ENCODE measurements at places on chromosomes 12 and 14.

- DNase-seq, result no peak
Measured at GRCh38 chr12:61915420-61915819, 344.8 kb upstream of the USP15 start.

DNA sequence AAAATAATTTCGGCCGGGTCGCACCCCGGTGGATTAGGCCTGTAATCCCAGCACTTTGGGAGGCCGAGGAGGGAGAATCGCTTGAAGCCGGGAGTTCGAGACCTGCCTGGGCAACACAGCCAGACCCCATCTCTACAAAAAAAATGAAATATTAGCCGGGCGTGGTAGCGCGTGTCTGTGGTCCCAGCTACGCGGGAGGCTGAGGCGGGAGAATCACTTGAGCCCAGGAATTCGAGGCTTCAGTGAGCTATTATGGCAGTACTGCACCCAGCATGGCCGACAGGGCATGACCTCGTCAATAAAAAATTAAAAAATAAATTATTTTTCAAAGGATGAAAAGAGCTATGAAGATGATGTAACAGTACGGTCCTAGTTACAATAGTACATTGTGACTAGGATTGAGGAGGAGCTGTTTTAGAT, 523 bp downstream of the GTF2H3 start:
- DNase-seq, result no peak

DNA sequence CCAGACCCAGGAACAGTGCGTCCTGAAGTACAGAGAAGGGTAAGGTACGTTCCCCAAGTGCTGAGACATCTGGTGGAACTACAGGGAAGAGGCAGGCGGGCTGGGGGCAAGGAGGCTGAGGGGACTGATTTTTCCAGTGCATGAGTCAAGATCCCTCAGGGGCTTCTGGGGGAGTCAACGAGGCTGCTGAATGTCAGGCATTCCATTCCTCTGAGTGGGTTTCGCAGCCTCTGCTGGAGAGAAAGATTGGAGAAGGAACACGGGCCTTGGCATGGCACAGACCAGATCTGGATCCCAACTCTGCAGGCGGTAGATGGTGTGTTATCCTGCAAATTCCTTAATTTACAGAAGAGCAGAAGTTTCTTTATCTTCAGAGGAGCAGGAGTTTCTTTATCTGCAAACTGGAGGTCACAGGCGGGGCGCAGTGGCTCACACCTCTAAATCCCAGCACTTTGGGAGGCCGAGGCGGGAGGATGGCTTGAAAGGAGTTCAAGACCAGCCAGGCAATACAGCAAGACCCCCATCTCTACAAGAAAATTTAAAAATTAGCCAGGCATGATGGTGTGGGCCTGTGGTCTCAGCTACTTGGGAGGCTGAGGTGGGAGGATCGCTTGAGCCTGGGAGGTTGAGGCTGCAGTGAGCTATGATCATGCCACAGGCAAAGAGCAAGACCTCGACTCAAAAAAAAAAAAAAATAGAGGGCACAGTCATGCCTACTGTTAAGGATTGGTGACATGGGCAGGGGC, 132.6 kb upstream of the MAP1LC3B2 start:
- DNase-seq, result no peak

- no peak for DNase-seq
Measured at GRCh38 chr12:27623645-27624044, 72.6 kb upstream of the REP15 start.

- DNase-seq, result no peak
Measured at GRCh38 chr12:6313326-6313940, 3.0 kb downstream of the PLEKHG6 start.

GRCh38 chr14:82642425-82642824, 1108.8 kb upstream of the SEL1L start:
- no peak for DNase-seq

- DNase-seq, result no peak
Measured at GRCh38 chr12:38921025-38921677, 15.8 kb upstream of the CPNE8 start.

GRCh38 chr12:52190860-52191729, 719 bp downstream of the KRT80 start:
- no peak for DNase-seq

DNA sequence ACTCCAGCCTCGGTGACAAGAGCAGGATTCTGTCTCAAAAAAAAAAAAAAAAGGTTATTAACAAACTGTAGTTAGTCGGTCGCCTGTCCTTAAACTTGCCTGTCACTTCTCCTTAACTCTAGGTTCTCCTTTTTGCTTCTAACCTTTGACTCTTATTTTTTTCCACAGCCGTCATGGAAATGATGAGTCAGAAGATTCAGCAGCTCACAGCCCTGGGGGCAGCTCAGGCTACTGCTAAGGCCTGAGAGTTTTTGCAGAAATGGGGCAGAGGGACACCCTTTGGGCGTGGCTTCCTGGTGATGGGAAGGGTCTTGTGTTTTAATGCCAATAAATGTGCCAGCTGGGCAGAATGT, 418 bp upstream of the MYG1 start:
- DNase-seq, result no peak

- no peak for DNase-seq
Measured at GRCh38 chr14:80618751-80619329, 322.7 kb downstream of the CEP128 start.

GRCh38 chr14:65156568-65157366, 54.5 kb upstream of the MAX start:
- peak; percentile 56 for DNase-seq

DNA sequence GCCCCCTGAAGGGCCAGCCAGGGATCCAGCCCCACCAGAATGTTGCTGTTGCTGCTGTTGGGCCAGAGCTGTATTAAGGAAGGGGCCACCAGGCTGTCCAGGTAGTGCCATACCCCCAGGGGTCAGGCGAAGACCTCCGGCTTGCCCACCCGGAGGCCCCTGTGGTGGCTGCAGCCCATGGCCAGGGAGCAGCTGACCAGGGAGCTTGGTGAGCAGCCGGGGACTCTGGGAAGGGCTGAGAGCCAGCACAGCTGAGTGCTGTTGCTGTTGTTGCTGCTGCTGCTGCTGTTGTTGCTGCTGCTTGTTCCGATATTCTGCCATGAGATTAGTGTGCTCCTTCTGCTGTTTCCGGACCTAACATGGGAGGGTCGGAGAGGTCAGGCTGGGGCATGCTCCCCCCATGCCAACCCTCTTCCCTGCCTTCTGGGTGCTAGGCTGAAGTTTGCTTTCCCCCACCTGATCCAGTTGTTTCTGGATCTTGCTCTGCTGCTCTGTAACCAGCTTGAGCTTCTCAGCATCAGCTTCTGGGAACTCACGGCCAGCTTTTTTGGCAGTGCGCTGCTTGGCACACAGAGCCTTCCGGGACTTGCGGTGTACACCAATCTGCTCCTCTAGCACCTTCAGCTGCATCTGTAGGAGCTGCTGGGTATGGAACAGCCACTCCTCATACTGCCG, 15.2 kb upstream of the PRKAG1 start:
- no peak for DNase-seq

DNA sequence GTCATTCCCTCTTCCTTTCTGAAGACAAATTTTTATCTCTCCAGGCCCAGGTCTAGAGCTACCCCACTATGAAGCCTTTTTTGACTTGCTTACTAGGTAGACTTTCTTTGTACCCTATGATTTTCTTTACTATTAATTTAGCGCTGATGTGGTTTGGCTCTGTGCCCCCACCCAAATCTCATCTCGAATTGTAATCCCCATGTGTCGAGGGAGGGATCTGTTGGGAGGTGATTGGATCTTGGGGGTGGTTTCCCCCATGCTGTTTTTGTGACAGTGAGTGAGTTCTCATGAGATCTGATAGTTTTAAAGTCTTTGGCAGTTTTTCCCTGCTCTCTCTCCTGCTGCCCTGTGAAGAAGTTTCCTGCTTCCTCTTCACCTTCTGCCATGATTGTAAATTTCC, 118.1 kb downstream of the SLC38A1 start:
- no peak for DNase-seq

- no peak for DNase-seq
Measured at GRCh38 chr12:120199595-120200306, 1.2 kb downstream of the RPLP0 start.

DNA sequence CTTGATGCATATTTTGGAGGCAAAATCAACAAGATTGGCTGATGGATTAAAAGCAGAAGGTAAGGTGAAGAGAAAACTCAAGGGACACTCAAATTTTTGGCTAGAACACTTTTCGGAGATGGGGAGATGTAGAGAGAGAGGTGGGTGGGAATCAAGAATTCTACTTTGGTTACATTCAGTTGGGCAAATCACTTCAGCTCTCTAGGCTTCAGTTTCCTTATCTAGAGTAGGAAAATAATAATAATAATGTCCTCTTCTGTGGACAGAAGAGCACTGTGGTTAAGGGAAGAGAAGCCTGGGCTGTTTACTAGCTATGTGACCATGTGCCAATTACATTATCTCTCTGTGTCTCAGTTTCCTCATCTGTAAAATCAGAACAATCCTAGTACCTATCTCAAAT, 23.4 kb upstream of the DHRS2 start:
- DNase-seq, result no peak

DNA sequence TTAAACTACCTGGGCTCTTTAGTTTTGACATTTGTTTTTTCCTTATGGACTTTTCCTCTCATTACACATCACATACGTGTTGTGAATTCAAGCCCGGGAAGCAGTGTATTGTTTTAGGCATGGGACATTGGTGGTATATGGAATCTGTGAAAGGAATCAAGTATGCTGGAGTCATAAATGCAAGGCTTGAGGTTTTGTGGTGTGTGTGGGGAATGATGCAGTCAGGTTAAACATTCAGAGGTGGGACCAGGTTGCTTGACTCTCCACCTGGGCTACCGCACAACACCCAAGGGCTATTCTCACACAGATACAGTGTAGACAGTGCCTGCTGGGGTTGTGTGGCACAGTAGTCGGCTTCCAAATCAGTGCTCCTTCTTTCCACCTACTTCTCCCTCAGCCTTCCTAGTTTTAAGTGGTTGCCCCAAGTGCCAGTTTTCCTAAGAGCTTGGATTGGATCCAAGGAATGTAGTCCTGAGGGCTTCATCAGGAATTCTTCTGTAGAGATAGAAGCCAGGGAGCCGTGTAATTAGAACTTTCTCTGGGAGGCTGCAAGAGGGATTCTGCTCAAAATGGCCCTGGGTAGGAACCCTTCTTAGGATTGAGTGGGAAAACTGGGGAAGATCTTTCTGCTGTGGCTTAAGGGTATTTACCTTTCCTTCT, 243.7 kb downstream of the C12orf75 start:
- no peak for DNase-seq

DNA sequence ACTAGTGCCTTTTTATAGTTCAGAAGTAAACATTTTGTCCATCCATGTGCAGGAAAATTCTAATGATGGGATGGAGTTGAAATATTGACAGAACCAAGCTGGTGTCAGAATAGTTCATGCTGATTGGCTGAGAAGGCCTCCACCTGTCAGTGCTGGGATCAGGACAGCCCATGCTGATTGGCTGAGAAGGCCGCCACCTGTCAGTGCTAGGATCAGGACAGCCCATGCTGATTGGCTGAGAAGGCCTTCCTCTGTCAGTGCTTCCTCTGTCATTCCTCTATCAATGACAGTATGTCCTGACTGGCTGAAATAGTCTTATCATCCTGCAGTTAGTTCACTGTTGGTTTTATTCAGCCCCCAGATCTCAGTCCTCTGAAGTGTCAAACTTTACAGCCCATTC, 95.7 kb downstream of the PPP2R5C start:
- DNase-seq, result no peak

DNA sequence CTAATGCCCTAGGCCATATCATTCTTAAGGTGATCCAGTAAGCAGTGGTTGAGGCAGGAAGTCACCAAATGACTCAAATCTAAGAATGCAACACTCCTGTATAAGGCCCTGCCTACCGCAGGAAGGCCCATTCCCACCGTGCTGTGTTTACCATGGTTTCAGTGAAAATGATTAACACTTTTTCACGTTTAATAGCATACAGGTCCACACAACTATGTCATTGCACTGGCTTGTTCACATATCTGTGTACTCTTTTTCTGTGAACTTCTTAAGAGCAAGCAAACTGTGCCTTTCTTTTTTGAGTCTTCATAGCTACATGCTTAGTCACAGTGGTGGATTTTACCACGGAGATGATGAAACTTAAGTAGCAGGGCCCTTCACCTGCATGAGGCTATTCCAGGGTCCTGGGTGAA, 214.9 kb downstream of the CNTN1 start:
- DNase-seq, result no peak

DNA sequence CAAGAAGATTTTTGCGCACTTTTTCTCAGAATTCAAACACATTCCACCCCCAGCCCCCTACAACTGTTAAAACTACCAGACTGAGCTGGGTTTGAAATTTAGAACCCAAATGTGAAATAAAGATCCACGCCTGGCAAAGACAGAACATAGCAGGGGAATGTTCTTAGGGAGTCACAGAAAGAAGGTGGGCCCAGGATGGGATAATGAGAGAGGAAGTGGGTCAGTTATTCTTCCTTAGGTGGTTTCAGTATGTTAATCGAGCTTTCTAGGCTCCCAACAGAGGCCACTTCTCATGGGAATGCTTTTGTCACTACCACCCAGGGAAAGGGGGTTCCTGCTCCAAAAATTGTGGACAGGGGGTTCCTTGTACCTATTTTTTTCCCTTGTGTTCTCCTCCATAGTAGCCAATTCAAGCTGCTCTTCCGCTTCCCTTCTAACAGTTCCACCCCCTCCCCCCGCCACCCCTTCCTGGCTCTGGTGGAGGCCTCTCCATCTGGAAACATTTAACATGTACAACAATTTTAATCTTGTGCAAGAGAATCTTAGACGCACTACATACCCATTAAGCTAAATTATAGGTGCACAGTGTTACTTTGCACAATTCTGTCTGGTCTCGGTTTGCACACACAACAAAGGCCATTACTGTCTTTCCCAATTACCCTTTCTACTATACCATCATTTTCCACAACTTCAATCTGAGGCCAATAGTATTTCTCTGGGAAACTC, 218.1 kb downstream of the MON2 start:
- DNase-seq, result no peak

DNA sequence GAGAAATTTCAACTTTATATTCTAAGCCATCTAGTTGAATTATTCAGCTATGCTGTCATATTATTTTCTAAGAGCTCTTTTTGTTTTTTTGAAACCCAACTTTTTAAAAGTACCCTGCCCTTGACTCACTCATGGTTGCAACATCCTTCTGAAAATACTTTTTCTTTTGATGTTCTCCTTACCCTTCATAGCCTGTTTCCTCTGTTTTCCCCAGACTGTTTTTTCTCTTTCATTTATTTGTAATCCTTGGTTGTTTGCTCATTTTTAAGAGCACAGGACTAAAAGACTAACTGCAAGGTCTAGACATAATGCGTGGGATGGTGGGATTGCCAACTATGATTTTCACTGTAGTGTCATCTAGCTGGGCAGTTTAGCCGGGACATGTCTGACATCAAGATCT, 21.2 kb upstream of the CDKL1 start:
- no peak for DNase-seq

DNA sequence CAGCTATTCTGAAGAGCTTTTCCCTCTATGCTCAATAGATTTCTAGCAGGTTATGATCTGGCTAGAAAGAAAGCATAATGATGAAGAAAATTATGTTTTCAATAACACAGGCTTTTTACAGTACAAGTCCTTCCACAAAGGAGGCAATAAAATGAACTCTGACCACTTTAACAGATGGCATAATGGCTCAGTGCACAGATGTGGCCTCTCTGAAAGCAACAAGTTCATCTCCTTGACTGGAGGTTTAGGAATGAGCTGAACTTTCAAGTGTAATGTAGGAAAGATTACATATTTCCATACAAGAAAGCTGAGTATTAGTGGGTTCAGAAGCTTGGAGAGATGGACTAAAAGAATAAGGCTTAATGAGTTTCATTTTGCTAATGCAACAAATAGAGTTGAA, 147.4 kb downstream of the EFCAB11 start:
- DNase-seq, result no peak

- DNase-seq, result no peak
Measured at GRCh38 chr12:33052141-33053051, 155.8 kb upstream of the PKP2 start.
